ENCODE measurements at places on chromosomes 13 and 19.

GRCh38 chr13:43431290-43431716 is 355.5 kb downstream of the ENOX1 start:
- DNase-seq: no peak

DNA sequence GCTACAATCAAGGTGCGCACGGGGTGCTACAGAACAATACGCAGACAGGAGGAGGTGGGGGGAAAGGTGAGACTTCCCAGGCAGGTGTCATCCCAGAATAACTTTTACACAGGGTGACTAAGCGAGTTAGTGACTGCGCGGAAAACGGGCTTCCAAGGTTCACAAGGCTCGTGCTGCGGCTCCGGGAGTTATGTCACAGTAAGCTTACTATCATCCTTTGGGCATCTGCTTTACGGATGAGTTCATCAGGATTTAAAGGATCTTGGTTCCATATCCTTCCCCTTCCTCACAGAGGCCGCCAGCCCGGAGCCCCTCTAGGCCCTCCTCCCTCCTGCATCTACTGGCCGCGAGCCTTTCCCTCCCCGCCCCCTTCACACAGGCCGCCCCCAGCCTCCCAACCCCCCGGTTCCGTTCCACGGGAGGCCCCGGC is 474 bp upstream of the IFT88 start:
- DNase-seq: no peak

DNA sequence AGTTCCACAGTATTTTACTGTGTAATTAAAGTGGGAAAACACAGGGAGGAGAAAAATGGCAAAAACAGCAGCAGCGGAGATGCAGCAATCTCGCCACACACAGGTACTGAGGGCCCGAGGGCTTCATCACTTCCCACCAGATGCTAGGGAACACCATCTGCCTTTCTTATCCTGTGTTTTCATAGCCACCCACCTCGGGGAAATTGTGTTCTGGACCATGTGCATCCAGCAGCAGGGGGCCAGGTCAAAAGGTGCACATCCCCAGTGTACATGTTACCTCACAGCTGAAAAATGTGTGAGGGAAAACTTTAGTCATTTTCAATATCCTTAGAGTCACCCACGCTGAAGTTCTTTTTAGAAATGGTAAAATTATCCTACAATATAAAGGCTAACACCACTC is 30.2 kb downstream of the PDCD5 start:
- no peak for DNase-seq

GRCh38 chr19:53553156-53553555 is 15.2 kb downstream of the ZNF331 start:
- no peak for DNase-seq

DNA sequence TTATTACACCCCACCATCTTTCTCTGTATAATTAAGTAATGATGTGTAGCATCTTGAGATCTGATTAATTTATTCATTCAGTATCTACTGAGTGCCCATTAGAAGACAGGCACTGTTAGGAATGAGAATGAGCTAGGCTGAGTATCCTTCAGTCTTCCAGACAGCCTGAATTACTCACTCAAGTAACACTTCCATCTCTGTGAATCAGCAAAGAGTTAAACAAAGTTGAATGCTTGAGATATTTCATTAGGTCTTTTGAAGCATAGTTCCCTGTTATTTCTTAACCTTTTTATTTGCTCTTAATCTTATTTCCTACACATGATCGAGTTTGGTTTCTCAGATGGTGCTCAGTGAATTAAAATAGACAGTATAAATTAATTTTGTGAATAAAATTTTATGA is 413.7 kb downstream of the DCT start:
- DNase-seq: no peak

- DNase-seq: no peak
Measured at GRCh38 chr19:51786646-51787494, 8.1 kb upstream of the FPR3 start.

- no peak for DNase-seq
Measured at GRCh38 chr13:100789481-100789880, 114.9 kb upstream of the TMTC4 start.

- DNase-seq: no peak
Measured at GRCh38 chr13:103410002-103410401, 343.8 kb upstream of the SLC10A2 start.

- DNase-seq: peak; percentile 81
Measured at GRCh38 chr19:14440049-14440448, 6.9 kb downstream of the PKN1 start.

DNA sequence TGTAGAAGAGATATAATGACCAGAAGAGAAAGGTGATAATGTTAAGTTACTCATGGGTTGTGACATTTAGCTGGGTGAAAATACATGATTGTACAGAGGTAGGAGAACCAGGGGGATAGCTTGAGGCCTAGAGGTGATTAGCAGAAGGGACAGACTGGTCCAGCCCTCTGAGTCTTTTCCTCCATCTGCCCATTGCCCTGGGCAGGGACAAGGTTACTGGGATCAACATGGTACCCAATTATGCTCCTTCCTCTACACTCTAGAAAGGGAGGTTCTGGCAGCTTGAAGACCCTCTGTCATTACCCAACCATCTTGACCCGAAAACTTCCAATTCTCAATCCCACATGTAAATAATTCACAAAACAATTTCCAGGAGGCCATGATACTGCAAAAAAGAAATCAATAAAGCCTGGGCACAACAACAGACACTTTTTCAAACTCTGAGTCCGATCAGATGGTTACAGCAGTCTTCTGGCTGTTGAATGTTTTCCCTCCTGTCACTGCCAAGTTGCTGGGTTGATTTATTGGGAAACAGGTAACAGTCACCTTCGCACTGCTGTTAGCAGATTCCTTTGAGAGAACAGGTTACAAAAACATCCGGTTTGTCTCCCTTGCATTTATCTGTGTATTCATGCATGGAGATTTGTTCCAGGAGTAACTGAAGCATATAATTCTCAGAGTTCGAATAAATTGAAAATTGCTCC is 239.1 kb upstream of the HTR2A start:
- no peak for DNase-seq

GRCh38 chr19:447816-448560 is 12.8 kb downstream of the SHC2 start:
- no peak for DNase-seq

DNA sequence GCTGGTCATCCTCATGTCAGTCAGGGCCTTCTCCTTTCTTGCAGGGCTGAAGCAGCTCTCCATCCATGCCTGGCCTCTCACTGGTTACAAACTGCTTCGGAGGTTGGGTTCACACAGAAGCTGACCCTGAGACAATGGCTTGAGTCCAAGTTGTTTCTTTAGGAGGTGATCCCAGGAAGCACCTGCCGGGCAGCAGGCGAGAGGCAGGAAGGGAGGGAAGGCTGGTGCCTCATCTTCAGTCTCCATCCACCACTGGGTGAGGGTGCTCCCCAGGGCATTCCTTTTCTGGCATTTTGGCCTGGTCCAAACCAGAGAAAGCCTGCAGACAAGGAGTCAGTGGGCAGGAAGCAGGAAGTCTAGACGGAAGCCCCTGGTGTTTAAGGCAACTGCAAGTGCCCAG is 17.6 kb upstream of the SPATA13 start:
- no peak for DNase-seq

Measured in CD4-positive, alpha-beta T cell treated with Interleukin-1 beta for 1 hour (primary cell).